ENCODE measurements at places on chromosomes 2 and 18.

- no peak for DNase-seq
Observed at GRCh38 chr18:47591429-47591828, 339.0 kb downstream of the SMAD2 start.

DNA sequence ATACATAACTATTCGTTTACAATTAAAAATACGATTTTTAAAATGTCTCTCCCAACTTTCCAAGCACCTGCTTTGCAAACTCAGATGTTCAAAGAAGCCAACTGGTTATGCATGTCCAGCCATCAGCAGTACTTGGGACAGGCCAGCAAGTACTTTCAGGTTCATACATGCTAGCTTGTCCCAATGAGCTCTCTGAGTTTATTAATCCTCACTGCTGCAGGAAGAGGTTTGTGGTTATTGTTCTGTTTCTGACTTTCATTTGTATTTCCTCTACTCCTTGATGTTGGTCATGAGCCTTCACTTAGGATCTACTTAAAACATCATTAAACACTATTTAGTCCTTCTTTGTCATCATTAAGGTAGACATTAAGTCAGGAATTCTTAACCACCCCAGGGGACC is 374.1 kb downstream of the LRATD1 start:
- no peak for DNase-seq

DNA sequence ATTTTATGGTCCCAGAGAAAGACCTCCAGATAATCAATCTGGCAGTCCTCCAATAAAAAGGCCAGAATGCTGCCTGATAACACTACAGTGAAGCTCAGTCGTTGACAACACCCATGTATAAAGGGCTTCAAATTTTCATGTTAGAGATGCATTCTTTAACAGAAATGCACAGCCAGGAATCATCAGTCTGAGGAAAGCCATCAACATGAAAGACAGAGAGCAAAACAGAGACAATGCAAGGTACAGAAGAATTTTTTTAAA is 13.8 kb downstream of the BABAM2 start:
- no peak for DNase-seq

- no peak for DNase-seq
Observed at GRCh38 chr2:42874949-42875801, 82.8 kb upstream of the HAAO start.

GRCh38 chr18:77161961-77162360 is 29.4 kb upstream of the MBP start:
- no peak for DNase-seq
